ENCODE measurements at places on chromosomes 5 and 9.

GRCh38 chr9:104746798-104747197, 685 bp upstream of the NIPSNAP3A start:
- no peak for DNase-seq

GRCh38 chr5:178256746-178257145, 24.1 kb upstream of the PHYKPL start:
- DNase-seq: no peak

DNA sequence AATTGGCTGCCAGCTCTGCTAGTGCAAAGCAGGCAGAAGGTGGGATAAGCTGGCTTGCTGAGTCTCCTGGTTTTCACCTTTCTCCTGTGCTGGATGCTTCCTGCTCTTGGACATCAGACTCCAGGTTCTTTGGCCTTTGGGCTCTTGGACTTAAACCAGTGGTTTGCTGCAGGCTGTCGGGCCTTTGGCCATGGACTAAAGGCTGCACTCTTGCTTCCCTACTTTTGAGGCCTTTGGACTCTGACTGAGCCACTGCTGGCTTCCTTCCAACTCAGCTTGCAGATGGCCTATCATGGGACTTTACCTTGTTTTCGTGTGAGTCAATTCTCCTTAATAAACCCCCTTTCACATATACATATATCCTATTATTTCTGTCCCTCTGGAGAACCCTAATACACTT, 1293.9 kb upstream of the CDH6 start:
- DNase-seq: no peak

- DNase-seq: no peak
Observed at GRCh38 chr5:35365758-35366157, 135.5 kb upstream of the PRLR start.

- no peak for DNase-seq
Observed at GRCh38 chr5:54644226-54644625, 126.7 kb downstream of the SNX18 start.

DNA sequence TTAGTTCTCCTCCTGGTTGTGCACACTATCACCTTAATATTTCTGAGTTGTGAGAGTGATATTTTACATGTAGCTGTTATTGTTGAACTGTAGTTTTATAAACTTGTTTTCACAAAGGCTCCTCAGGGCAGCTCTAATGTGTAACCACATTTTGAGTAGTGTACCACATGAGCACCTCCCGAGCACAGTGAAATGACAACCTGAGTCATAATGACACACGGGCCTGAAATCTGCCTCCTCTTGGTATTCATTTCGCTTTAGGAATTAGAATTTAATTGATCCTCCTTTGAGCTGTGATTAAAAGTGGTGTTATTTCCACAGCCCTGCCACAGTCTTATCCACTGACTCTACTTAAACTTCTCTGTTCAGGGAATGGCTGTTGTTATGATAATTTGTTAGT, 7.9 kb downstream of the MTRR start:
- DNase-seq: no peak

GRCh38 chr9:130158001-130158400, 14.2 kb upstream of the NCS1 start:
- DNase-seq: no peak

- DNase-seq: no peak
Observed at GRCh38 chr5:171571663-171572062, 152.2 kb downstream of the FGF18 start.

DNA sequence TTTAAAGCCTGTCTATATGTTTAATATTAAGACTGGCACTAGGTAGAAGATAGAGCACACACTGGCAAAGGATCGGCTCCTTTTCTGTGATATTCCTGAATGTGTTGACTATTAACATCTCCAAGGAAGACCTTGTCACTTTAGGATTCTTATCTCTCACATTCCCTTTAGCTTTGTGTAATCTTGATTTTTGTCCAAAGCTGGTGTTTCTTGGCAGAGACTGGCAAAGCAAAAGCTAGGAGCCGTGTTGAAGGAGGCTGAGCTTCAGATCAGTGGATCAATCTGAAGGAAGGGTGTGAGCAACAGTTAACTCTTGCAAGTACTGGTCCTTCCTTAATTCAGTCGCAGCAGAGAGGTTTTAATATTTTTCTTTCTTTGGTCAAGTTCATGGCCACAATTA, 830.4 kb upstream of the ZNF608 start:
- no peak for DNase-seq

DNA sequence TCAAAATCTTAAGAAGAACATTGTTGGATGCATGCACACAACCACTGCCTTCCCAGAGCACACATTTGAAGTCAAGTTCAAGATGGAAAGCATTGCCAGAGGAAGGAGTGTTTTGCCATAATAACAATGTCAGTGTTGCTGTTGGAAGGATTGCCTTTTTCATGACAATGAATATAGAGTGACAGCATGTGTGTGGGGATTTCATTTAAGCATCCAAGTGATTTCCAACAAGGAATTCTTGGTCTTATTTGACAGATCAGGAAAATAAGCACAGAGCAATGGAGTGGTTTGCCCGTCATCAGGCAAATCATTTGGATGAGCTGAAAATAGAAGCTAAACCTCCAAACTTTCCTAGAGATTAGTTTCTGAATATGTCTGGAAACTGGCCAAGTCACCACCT, 140.0 kb upstream of the RAI14 start:
- no peak for DNase-seq

GRCh38 chr5:80705801-80706200, 51.0 kb upstream of the DHFR start:
- DNase-seq: no peak

DNA sequence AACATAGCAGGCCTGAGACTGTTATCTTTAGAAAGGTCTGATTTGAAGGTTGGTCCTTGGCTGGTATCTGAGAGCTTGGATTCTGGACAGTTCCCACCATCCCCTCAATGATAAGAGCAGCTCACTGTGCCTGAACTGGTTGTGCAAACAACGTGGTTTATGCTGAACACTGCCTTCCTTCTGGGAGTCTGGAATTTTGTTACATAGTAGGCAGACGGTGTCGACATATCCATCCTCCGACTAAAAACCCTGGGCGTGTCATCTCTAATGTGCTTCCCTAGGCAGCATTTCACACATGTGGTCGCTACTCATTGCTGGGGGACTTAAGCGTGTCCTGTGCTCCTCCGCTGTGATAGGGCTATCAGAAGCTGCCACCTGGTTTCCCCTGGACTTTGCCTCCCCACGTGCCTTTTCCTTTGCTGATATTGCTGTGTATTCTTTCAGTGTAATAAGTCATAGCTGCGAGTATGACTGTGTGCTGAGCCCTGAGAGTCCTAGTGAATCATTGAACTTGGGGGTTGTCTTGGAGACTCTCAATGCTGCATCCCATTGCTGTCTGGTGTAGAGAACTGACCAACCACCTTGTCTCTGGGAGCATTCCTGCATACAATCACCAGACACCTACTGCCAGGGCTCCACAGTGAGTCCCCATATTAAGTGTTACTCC, 119.1 kb upstream of the TBC1D2 start:
- DNase-seq: no peak

GRCh38 chr9:12461763-12462460, 231.3 kb upstream of the TYRP1 start:
- DNase-seq: no peak

GRCh38 chr5:71830681-71831539, 111.8 kb downstream of the CARTPT start:
- no peak for DNase-seq

GRCh38 chr9:37956423-37956820, 52.5 kb upstream of the SLC25A51 start:
- DNase-seq: no peak

DNA sequence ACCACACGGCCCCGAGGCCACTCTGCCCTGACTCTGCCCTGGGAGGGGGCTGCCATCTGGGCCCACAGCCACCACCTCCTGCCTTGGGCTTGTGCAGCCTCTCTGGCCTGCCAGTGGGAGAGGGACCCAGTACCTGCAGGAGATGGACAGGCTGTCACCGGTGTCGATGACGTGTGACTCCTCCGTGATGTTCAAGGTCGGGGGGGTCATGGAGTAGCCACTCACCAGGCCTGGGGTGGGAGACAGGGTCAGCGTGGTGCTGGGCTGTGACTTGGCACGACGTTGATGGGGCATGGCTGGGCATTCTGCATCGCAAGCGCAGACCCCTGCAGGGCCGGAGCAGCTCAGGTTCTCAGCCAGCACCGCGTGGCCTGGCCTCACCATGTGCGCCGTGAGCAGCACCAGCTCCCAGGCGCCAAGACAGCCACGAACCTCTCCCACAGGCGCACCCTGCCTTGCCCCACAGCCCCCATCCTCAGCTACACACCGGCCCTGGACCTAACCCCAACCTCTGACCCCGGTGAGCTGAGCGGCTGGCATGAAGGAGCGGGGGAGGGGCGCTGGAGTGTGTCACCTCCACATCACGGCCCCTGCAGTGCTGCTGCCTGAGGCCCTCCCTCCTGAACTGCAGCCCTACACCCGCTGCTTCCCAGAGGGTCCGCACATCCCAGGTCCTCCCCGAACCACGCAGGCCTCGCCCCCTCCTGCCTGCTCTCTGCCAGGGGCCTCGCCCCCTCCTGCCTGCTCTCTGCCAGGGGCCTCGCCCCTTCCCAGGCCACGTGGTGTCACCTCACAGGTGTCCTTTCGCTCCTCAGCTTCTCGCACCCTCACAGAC, 17.6 kb downstream of the FLT4 start:
- no peak for DNase-seq

DNA sequence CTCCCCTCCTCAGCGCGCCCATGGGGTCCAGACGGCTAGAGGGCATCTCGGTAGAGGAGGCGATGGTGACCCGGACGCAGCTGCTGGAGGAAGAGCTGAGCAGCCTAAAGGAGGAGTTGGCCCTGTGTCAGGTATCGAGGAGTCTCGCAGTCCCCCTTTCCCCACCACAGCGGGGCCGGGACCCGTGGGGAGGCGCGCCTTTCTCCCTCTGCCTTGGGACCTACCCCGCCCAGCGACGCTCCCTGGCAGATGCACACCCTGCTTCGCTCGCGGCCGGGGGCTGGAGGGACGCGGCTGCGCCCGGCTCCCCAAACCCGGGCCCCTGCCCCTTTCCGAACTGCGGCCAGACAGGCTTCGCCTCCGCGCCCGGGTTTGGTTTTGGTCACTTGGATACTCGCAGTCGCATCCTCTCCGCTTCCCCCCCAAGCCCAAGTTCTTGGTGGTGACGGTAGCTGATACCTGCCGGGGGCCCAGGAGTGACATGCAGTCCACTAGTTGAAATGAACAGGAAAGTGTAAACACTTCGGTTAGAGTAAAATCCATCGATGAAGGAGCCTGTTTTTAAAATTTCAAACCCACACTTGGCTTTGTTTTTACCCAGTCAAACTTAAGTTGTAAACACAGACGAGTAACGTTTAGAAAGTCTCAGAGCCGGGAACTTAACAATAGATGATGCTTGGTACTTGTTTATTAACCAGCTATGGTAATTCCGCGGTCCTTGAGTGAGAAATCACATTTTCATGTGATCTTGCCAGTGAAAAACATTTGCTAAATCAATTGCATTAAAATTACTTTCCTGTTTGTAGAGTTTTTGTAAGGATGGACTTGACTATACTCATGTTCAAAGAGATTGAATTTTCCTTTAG, 688 bp downstream of the CNTLN start:
- DNase-seq: no peak

DNA sequence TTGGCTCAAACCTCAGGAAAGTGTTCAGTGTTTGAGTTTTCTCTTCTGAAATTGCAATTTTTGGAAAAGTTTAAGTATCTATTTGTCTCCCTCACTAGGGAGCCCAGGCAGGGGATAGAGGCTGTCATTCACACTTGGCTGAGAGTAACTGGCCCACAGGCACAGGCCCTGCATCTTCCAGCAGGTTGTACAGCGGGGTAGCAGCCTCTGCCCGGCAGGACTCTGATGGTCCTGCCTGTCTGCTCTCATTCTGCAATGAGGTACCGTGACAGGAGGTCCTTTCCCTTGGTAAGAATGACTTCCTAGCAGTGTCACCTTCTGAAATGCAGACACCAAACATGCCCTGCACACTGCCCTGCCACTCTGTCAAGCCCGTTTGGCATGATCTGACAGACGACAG, 282.8 kb upstream of the DAP start:
- no peak for DNase-seq

- DNase-seq: no peak
Observed at GRCh38 chr5:176438959-176439757, 9.0 kb upstream of the FAF2 start.

- DNase-seq: no peak
Observed at GRCh38 chr9:129173296-129174101, 4.6 kb downstream of the IER5L start.

GRCh38 chr5:112657804-112658203, 79.9 kb upstream of the APC start:
- no peak for DNase-seq

DNA sequence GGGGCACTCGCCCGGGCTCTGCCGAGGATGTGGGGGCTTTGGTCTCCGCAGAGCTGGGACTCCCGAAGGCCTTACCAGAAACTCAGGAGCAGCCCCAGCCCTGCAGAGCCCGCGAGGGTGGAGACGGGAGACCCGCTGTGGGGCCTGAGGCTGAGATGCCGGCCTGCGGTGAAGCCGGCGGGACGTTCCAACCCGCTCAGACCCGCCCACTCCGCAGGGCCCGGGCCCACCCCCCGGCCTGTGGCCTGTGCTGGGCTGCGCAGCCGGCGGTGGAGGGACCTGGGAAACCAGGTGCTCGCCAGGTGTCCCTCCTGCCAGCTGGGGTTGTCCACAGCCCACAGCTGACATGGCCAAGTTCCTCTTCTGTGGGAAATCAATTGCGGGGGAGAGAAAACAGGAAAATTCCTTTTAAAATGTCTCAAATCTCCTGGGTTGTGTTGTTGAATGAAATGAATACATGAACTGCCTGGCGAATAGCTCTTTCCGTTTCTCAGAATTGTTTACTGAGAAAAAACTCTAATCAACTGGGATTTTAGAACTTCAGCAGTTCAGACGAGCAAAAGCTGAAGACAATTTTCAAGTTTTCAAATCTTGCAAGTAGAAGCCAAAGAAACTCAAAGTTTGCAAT, 49.0 kb upstream of the IRX4 start:
- DNase-seq: no peak

DNA sequence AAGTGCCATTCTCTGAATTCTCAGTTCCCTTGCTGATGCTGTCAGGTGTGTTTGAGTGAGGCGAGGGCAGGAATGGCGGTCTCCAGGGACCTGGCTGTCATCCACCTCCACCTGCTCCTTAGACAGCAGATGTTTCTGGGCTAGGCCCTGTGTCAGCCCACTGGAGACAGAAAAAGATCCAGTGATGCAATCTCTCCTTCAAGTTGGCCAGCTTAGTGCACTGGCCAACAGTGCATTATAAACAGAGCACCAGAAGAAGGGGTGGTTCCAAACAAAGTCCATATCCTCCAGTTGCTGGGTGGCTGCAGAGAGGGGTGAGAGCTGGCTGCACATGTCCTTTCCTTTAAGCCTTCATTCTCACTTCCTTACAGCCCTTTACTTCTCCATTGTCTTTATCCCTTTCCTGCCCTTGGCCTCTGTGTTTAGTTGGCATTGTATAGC, 26.5 kb downstream of the NANS start:
- no peak for DNase-seq

DNA sequence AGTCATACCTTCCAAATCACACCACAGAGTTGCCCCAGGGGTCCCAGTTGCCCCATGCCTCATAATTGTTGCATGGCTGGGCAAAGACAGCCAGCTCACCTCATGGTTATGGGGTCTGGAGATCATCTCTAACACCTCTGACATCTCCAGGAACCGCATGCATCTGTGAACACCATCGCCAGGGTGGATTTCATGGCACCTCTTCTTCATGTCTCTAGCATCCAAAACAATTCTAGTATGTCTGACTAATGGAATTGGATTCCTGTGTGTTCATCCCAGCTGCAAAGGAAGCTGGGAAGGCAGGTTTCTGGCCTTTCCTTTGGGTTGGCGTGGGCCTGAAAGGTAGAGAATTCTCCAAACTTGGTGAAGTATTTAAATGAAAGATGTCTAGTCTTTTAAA, 122.3 kb upstream of the ABCA1 start:
- DNase-seq: no peak

Measured in CD4-positive, alpha-beta T cell (primary cell).